ENCODE measurements at places on chromosomes 11 and 22.

GRCh38 chr22:29190918-29191317, 14.8 kb upstream of the EMID1 start:
- no peak for DNase-seq

GRCh38 chr22:46634011-46634699, 14.0 kb downstream of the GRAMD4 start:
- no peak for DNase-seq

DNA sequence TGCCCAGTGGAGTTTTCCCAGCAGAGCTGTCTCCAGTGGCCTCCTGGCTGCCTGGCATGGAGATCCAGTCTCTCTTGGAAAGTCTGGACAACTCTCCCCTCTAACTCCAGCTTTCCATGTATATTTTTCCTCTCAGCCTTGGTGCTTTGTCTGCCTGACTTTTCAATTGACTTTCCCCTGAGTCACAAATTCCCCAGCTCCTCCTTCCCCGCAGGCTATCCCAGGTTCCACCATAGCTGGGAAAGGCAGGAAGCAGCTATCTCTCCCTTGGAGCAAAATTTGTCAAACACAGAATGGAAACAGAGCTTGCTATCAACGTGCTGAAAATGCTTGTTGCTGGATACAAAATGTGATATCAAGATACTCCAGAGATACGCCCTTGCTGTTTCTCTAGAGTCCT, 384.8 kb downstream of the TMEM135 start:
- DNase-seq, result no peak

DNA sequence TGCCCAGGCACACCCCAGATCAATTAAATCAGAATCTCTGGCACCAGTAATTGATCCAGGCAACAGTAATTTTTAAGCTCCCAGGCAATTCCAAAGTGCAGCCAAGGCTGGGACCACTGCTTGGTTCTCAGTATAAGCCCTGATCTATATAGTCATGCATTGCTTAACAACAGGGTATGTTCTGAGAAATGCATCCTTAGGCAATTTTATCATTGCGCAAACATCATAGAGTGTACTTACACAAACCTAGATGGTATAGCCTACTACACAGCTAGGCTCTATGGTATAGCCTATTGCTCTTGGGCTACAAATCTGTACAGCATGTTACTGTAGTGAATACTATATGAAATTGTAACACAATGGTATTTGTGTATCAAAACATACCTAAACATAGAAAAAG, 651 bp upstream of the C11orf42 start:
- DNase-seq, result no peak

DNA sequence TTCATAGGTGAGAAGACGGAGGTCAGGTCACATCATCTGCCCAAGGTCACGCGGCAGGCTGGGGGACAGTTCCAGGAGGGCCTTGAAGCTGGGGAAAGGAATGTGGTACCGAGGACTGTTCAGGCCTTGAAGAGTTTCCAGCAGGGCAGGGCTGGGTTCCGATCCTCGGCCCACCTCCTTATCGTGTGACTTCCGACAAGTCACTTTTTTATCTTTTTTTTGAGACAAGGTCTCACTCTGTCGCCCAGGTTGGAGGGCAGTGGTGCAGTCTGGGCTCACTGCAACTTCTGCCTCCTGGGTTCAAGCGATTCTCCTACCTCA, 623 bp downstream of the NDUFS8 start:
- DNase-seq, result no peak

DNA sequence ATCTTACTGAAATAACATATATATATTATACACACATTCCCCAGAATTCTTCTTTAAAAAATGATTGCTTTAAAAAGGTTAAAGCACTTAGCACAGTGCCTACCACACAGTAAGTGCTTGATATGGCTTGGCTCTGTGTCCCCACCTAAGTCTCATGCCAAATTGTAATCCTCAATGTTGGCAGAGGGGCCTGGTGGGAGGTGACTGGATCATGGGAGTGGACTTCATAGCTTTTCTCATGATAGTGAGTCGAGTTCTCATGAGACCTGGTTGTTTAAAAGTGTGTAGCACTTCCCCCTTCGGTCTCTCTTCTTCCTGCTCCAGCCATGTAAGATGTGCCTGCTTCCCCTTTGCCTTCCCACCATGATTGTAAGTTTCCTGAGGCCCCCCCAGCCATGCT, 6.2 kb downstream of the CRYAB start:
- DNase-seq, result no peak

DNA sequence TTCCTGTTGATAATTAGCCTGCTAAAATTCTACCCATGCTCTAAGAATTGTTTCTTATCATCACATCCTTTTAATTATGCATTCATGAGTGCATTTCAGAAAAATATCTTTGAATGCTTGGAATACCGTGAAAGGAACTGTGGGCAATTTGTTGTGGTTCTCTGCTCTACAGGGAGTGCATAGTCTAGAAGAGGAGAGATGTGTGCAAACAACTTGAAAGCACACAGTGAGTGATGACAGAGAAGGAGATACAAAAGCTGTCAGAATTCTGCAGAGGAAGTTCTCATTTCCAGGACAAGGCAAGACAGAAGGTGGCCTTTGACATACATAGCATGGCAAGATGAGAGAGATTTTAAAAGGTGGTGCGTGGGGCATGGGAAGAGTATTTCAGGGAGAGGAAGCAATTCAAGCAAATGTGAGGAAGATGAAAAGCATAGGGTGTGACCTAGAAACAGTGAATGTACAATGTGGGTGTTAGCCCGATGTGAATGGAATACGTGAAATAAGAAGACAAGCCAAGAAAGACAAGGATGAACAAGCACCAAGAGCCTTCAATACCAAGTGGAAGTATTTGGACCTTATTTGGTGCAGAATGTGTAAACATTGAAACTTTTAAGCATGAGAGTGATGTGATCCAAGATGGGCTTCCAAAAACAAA, 5.0 kb downstream of the MMP8 start:
- no peak for DNase-seq

DNA sequence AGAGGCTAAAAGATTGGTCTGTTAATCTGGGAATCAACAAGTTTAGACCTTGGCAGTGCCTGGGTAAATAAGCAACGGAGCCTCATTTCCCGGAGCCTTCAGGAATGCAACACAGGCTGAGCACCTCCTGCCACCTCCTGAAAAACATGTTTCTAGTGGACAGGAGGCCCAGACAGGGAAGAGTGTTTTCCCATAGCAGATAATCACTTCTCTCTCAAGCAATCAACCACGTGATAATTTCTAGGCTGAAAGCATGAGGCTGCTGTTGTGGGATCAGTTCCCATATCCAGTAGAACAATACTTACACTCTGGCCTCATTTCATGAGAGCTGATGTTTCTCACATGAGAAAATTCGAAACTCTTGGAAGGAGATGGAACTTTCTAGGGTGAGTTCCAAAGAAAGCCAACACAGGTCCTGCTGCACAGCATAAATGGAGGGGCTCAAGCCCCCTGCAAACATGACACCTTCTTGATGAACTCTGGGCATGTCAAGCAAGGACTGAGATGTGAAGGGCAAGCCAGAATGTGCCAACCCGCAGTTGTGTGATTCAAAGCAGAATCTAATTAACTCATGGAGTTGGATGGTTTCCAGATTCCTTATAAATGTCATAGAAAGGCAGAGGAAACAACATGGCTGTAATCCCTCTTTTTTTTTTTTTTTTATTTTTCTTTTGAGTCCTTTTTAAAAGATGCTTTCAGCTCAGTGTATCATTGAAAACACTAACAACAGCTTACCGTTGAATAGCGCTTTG, 228.5 kb upstream of the SESN3 start:
- DNase-seq, result no peak

DNA sequence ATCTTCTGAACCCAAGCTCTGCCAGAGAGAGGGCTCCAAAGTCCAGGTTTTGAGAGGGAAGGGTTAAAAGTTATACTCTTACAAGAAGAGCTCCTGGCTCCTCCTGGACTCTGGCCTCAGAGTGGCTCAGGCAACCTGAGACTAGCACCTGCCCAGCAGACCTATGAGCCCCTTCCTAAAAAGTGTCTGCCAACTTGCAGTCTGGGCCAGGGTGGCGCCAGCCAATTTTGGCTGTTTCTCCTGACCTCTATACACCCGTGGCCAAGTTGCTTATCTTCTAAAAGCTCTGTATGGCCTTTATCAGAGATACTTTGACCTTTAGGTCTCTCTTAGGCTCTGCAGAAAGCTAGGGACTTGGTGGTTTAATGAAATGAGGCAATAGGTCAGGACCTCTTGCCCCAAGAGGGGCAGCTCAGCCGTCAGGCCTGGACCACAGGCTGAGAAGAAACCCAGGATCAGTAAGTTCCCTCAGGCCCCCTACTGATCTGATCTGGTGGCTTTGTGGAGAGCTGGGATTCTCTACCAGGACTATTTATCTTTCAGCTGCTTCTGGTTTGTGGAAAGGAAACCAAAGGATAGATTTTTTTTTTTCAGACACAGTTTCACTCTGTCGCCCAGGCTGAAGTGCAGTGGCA, 10.3 kb upstream of the UCP3 start:
- DNase-seq, result no peak

DNA sequence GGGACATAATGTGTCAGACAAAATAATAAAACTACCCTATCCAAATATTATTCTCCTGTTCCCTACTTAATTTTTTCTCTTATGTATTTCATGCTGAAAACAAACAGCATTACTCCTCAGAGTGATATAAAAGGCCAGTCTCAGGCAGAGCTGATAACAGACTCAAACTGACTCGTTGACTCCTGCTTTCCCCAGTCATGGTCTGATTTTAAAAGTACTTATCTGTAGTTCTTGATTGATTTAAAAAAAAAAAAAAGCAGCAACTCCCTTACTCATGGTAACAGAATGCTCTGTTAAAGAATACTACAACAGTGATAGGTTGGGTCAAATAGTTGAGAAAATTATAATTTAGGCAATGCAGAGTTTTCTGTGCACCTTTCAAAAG, 90.3 kb upstream of the BARX2 start:
- DNase-seq, result no peak

DNA sequence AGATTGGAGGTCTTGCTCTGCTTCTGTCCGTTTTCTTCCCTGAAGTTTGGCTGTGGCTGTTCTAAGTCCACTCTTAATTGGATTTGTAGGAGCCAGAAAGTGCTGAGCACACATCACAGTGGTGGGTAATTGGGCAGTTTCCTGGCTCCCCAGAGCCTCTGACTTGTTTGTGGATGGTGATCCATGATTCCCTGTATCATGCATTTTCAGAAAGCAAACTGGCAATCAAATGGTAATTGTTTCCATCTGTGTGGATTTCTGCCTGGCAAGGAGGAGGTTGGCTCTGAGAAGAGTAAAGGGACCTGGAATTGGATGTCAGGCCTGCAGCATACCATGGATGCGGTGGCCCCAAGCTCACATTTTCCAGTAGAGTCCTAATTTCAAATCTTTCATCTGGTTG, 49.5 kb downstream of the PPFIBP2 start:
- no peak for DNase-seq

GRCh38 chr11:12123799-12124198, 13.4 kb downstream of the MICAL2 start:
- no peak for DNase-seq

DNA sequence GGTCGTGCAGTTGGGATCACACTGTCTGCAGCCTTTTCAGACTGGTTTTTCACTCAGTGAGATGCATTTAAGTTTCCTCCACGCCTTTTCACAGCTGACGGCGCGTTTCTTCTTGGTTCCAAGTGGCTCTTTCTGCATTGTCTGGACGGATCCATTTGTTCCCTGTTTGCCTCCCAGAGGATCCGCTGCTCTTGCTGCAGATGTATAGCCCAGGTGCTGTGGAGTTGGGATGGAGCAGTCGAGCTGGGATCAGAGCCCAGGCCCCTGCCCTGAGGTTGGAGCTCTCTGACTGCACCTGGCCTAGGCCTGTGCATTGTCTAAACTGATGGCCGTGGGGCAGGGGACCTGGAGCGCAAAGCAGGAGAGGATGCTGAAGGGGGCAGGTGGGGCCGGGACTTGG, 51.6 kb downstream of the PARVB start:
- no peak for DNase-seq

DNA sequence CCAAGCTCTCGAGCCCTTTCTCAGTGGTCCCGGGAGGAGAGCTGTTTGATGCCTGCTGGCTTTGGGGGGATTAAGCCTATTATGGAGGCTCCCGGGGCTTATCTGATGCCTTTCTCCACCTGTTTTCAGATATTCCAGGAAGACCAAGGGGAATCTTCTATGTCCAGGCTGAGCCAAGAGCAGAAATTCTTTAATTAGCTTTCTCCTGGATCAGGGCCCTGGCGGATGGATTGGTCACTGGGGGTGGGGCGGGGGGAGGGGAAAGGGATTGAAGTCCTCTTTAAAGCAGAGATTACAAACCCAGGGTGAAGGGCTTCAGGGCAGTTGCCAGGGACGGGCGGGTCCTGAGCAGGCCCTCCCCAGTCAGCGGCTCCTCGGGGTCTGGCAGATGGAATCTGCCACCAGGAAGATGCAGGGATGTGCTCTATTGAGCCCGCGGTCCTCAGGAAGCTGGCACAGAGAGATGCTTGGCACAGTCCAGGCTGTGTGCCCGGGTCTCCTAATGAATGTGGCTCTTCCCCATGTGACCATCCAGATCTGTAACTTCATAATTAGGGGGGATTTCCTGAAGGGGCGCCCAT, 33.6 kb downstream of the MACROD1 start:
- no peak for DNase-seq

DNA sequence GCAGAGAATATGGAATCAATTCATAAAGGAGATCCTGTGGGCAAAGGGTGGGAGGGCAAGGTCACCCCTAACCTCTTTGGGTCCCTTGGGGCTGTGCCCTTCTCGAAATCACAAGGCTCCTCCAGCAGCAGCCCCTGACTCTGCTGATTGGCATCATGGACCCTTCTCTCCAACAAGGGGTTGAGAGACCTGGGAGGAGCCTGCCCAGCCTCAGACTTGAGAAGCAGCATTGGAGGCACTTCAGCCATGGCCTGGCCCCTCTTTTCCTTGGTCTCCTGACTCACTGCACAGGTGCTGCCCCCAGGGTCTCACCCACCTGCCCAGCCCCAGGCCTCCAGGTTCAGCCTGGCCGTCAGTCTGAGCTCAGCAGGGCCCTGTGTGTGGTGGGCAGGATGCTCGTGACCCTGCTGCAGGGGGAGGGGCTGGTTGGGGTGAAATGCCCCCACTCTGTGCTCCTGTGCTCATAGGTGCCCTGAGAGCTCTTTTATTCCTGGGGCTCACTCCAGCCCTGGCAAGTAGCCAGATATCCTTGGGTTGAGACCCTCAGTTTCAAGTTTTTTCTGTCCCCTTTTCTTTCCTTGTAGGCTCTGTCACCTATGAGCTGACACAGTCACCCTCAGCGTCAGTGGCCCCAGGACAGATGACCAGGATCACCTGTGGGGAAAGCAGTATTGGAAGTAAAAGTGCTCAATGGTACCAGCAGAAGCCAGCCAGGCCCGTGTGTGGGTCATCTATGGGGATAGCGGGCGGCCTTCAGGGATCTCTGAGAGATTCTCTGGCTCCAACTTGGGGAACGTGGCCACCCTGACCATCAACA, 110.8 kb downstream of the GGTLC2 start:
- no peak for DNase-seq

- DNase-seq, result no peak
Observed at GRCh38 chr11:83663446-83663845, 377.3 kb upstream of the CCDC90B start.

GRCh38 chr11:57303280-57303989, 21.3 kb downstream of the TNKS1BP1 start:
- no peak for DNase-seq
